ENCODE measurements at places on chromosomes 3 and 15.

- DNase-seq, result no peak
These were observed 123.5 kb upstream of the PTX3 start for GRCh38 chr3:157313186-157313585.

DNA sequence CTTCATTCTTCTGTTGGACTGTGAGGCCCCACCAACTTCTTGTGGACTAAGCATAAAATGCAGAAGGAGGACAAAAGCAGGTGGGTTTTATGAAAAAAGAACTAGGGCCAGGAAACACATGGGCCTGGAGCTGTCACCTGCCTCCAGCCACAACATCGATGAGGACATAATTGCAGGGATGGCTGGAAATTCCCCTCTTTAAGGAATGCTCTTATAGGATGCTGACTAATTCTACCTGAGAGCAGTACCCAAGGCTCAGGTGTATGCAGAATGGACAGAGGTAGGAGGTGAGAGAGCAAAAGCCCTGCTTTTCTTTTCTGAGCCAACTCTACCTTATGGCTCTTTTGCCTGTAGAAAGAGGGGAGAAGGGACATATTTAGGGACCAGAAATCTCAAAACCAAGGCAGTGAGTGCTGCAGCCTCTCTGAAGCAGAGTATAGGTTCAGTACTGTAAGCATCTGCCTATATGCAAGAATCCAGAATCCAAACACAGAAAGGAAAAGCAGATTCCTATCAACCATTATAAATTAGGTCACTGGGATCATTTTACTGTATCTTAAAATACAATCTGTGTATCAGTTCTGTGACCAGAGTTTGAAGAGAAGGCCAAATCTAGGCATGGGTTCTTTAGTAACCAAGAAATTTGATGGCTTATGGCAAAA lies 205.3 kb upstream of the WNT5A start:
- DNase-seq, result peak; percentile 63

DNA sequence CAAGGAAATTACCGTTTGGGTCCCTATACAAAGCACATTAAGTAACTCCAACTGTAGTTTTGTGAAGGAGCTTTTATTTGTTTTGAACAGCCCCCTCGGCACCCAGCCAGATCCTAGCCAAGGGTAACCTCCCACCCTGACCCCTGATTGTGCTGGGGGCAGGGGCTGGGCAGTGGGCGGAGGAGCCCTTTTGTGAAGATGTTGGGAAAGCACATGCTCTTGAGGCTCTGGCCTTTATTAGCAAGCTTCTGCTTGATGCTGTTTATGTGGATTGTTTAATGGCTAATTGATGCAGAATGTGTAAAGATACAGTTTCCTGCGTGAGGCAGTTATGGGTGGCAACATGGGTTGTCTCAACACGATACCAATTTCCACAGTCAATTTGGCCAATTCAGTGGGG lies 136.5 kb downstream of the MAP2K5 start:
- no peak for DNase-seq

- DNase-seq, result no peak
These were observed 32.3 kb downstream of the PAQR9 start for GRCh38 chr3:142931222-142931621.

DNA sequence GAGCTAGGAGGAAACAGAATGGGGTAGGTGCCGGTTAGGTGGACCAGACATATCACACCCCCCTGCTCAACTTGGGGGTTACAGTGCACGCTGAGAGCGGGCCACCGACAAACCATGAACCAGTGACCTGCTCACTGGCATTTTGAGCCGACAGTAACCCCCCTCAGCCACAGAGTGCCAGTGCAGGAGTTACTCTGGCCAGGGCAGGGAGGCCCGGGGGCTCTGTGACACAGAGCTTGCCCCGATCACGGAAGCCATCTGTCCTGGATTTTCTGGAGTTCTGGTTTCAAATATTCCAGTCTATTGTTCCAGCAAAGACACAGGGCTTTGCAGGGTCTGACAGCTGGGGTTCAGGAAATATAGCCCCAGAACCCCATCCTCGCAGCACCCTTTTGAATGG lies 225.2 kb downstream of the VPS13C start:
- DNase-seq, result no peak

DNA sequence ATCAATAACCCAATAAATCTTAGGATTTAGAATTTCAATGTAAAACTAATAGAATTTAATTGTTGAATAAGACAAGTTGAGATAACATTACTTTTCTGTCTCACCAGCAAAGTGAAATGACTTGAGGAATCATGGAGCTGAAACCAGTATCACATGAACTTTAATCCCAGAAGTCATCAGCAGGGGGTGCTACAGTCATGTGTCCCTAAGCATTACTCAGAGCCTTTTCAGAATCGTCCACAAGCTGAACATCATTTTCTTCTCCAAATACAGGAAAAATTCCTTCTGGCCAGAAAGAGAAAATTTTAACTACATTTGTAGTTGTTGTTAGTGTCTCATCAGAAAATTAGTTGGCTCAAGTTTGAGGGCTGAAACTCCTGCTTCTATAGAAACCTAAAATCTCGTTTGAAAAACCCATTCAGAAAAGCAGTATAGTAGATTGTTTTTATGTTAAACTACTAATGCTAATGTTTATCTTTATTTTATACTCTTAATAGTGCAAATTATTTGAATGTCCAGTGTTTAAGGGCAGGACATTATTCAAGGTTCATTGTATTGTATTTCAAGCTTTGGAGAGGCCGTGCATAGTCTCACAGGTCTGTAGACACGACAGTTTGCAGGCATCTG lies 384.1 kb downstream of the PLOD2 start:
- DNase-seq, result peak; percentile 46

DNA sequence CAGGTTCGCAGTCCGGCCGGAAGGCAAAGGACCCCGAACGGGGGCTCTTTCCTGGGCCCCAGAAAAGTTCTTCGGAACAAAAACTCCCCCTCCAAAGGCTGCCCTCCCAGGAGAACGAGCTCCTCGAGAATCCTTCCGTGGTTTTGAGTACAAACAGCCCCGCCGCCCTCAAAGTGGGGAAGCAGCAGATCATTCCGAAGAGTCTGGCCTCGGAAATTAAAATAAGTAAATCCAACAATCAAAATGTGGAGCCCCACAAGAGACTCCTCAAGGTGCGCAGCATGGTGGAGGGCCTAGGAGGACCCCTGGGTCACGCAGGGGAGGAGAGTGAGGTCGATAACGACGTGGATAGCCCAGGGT lies 1.3 kb downstream of the ARHGEF26 start:
- DNase-seq, result no peak

GRCh38 chr3:72413228-72413627 lies 435.0 kb downstream of the SHQ1 start:
- peak; percentile 33 for DNase-seq

GRCh38 chr3:39127269-39127907 lies 19.9 kb downstream of the TTC21A start:
- DNase-seq, result no peak

GRCh38 chr3:89059211-89059925 lies 48.1 kb upstream of the EPHA3 start:
- peak; percentile 20 for DNase-seq

DNA sequence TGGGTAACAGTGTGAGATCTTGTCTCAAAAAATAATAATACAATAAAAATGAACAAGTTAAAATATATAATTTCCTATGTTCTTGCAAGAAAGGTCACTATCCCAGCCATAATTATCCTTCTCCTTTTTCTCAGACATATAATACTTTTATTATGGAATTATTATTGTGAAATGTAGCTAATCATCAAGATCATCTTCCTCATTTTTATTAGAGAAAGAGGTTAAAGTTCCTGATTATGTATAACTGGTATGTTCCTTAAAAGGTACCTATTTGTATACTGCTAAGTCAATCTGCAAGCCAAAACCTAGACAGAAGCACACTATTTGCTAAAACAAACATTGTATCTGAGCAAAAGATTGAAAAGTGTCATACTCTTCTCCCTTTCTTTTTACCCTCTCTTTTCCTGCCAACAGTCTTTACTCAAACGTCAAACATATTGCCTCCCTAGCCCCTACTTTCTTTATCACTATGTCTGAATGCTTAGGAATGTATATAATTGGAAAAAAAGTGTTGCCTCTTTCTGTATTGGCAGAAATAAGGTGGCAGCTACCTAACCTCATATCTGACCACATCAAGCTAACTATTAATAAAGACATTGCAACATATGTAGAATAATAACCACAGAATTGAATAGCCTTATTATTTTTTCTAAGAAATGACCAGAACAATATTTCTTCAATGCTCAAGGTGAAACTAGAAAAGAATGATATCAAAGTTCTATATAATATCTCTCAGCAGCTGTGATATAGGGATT lies 18.5 kb downstream of the SEC11A start:
- no peak for DNase-seq

- DNase-seq, result no peak
These were observed 74.1 kb upstream of the CHRM5 start for GRCh38 chr15:33894193-33894592.

DNA sequence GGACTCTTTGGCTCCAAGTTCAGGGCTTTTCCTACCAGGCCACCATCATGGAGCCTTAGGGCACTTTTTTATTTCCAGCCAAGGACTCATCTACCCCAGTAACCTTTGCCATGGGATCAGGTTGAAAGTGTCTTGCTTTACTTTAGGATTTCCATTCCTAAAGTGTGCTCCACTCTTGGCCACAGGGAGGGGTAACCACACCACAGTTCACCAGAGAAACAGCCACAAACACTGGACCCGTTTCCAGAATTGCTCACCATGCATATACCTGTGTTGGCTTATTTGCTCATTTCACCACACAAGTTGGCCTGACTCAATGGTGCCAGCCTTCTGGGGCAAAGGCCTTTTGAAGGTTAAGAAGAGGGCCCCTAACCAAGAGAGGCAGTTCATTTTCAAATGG lies 70.6 kb upstream of the RAD18 start:
- no peak for DNase-seq

- DNase-seq, result peak; percentile 16
These were observed 248.3 kb downstream of the SLCO3A1 start for GRCh38 chr15:92101708-92102394.

DNA sequence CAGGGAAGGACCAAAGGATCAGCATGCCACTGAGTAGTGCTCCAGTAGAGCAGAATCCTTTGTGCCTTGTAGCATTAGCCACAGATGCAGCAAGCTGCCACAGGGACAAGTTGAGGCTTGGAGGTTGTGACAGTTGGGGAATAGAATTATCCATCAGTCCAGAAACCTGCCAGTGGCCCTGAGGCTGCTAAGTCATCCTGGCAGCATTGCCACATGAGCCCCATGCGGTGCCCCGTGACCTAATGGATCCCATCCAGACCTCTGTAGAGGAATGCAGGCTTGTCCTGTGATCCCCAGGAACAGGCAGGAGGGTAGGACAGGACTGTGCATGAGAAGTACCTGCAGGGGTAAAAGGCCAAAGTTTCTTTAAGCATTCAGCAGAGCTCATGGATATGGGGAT lies 51.7 kb downstream of the BOC start:
- DNase-seq, result no peak

DNA sequence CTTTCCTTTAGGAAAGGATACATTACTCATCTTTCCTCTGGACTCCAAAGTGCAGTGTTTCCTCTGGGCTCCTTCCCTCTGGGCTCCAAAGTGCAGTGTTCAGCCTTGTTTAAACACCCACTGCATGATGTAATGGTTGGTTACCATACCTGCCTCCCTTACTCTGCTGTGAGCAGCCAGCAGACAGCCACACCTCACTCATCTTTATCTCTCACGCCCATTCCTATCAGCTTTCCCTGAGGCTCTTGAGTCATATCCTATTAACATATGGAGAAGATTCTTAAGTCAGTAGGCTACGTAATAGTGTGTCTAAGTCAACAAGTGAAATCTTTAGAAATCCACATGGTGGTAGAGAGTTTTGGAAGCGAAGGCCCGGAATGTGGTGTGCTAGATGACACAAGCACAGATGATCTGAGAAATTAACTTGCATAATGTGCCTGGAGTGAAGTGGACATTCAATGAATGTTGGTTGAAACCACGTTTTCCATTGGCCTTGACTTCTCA lies 97.2 kb upstream of the CTNNB1 start:
- peak; percentile 40 for DNase-seq

GRCh38 chr15:57307527-57308169 lies 68.7 kb upstream of the CGNL1 start:
- no peak for DNase-seq

GRCh38 chr15:64807751-64808222 lies 17.7 kb downstream of the PIF1 start:
- no peak for DNase-seq

DNA sequence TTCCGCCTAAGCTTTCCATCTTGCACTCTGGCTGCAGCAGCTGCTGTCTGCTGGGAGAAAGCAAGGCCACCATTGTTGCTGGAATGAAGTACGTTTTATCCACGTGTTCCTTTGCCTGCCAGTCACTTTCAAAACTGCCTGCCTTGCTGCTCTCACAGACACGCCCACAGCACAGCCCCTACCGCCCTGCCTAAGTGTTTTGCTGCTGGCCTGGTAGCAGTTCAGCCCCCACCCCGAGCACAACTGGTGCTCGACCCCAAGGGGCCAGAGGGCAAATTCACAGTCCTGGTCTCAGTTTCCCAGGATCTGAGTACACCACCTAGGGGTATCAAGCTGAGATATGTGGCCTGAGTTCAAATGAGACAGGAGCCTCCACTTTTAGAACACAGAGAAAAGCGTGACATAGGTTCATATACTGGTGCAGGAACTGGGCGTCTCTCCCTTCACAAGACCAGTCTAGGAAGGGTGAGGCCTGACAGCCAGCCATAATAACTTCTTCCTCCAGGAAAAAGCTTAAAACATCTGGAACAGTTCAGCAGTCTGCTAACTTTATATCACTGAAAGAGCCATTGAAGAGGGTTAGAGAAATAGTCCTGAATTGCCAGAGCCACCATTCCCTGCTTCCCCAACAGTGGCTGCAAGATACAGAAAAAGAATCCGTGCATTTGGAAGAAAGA lies 1012.3 kb downstream of the ZPLD1 start:
- DNase-seq, result no peak

DNA sequence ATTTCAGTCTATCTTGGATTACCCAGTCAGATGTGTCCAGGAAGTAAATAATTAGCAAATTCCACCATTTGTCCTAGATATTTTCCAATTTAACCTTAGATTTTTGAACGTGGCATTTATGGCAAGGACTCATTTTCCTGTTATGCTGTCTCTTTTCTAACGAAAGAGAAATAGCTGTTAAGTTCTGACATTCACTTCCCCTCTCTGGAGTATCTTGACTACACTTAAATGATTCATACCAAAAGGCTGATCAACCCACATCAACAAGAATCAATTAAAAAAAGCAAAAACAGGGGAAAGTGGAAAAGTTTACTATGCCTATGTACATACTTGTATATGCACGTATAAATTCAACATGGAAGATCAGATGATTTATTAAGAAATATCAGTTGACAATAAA lies 149.9 kb downstream of the FRMD5 start:
- DNase-seq, result no peak

GRCh38 chr3:128242818-128243601 lies 89.7 kb downstream of the EEFSEC start:
- DNase-seq, result peak; percentile 1

GRCh38 chr3:69838217-69838616 lies 99.0 kb downstream of the MITF start:
- DNase-seq, result no peak

DNA sequence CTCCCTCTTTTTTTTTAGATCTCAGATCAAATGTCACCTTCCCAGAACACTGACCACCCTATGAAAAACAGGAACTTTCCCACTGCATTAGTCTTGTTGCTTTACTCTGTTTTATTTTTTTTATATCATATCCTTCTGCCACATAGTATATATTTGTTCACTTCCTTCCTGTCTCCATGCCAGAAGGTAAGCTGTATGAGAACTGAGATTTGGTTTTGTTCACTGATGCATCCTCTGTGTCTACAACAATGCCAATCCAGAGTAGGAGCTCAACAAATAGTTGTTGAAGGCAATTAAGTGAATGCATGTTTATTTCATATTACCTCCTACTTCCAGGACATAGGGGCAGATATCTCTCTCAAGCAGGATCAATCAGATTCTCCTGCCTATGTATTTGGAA lies 114.4 kb downstream of the TPRG1 start:
- no peak for DNase-seq

Data from kidney tubule cell (primary cell).